Fibroblast of upper back skin (primary cell): ENCODE measurements at places on chromosomes 11 and 22.

GRCh38 chr22:43289976-43290721 lies 53.0 kb downstream of the SCUBE1 start:
- peak; percentile 8 for DNase-seq

DNA sequence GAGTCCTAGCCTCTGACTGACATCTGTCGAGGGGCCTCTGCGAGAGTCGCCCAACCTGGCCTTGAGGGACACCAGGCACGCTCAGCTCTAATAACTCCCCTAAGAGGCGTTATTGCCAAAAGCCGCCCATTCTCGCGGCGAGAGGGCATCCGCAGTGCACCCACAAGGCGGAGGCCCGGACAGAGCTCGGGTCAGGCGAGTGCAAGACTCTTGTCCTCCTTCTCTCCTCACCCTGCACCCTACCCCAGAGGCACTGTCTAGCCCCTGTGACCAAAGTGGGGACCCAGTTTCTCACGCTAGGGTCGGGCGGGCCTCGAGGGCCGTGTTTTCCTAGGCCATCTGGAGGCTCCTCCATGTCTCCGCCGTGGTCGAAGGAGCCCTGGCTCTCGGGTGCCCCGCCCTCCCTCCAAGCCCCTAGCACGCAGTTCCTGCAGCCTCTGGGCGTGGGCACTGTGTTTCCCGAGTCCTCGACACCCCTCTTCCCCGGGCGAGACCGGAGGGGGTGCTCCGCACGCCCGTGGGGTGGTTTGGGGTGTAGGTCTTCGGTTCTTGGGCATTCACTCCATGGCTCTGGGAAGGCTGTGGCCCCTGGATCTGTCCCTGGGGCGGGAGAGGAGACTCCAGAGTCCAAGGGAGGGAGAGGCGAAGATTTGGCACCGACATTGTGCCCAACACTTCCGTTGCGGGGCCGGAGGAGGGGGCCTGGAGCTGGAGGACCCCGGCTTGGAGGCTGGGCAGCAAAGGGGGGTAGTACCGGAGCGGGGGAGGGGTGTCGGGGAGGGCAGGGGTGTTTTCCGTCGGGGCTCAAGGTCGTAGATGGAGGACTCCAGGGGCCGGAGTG lies 1.0 kb downstream of the CHRM4 start:
- DNase-seq: no peak

DNA sequence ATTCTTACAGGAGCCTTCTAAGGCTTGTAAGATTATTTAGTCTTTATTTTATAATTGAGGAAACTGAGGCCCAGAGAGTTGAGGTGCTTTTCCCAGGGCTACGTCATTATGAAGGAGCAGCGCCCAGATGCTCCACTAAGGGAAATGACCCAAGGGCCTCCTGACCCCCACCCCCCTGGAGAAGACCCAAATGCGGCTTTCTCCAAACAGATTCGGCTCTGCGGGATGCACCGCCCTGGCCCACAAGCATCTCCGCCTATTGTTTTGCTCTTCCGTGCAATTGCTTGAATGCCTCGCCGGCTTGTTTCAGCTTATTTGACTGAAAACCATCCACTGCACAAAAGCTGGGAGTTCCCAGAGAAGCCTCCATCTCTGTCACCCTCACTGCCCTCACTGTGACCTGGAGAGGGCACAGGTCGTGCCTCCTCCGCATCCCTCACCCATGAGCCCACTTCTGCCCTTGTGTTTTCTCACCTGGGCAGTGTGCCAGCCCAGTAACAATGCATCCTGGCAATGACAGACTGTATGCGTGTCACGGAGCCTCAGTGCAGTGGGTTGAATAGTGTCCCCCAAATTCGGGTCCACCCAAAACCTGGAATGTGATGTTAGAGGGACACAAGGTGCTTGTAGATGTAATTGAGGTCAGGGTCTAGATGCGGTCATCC lies 790.2 kb downstream of the TBC1D22A start:
- DNase-seq: no peak

DNA sequence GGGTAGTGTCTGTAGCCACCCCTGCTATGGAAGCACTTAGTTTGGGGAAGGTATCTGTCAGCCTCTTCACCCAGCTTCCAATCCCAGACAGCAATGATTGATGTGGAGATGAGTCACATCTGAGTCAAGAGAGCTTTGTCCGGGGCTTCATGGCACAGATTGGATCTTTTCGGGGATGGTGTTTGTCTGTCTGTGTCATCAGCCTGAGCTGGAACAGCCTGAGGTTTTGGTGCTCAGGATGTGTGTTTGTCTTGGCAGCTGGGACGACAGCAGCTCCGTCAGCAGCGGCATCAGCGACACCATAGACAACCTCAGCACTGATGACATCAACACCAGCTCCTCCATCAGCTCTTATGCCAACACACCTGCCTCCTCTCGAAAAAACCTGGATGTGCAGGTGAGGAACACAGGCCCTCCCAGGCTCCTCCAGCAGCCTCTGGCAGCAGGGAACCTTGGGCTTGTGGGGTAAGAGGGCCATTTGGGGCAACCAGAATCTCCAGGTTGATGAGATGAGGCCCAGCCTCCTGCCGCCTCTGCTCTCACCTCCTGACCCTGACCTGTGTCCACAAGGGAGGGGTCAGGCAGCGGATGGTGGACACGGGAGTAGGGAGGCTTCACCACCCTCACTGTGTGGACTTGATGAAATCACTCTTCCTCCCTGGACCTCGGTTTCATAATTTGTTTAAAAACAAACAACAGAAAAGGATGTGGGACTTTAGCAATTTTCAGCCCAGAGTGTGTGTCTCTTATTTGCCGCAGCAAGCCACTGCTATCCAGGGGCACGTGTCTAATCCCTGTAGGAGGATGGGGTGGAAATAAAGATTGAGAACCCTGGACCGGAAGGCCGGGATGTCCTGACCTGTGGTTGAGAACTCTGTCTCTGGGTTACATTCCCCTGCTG lies 124.3 kb downstream of the DBX1 start:
- DNase-seq: peak; percentile 97

DNA sequence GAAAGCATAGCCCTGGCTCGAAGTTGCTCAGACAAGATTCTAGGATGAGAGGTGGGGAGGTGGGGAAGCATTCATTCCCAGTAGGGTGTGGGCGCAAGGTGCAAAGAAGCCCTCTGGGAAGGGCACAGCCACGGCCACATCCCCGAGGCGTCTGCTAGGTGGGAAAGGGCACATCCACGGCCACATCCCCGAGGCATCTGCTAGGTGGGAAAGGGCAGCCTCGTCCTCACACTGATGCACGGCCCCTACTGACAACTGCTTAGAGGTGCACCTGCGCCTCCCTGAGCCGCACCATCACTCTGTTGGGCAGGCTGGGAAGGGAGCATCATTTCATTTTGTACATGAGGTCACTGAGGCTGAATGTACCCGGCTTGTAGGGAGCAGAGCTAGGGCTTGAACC lies 94.6 kb upstream of the PITPNB start:
- DNase-seq: no peak

- no peak for DNase-seq
Observed at GRCh38 chr22:46089426-46090035, 60.8 kb upstream of the PPARA start.

DNA sequence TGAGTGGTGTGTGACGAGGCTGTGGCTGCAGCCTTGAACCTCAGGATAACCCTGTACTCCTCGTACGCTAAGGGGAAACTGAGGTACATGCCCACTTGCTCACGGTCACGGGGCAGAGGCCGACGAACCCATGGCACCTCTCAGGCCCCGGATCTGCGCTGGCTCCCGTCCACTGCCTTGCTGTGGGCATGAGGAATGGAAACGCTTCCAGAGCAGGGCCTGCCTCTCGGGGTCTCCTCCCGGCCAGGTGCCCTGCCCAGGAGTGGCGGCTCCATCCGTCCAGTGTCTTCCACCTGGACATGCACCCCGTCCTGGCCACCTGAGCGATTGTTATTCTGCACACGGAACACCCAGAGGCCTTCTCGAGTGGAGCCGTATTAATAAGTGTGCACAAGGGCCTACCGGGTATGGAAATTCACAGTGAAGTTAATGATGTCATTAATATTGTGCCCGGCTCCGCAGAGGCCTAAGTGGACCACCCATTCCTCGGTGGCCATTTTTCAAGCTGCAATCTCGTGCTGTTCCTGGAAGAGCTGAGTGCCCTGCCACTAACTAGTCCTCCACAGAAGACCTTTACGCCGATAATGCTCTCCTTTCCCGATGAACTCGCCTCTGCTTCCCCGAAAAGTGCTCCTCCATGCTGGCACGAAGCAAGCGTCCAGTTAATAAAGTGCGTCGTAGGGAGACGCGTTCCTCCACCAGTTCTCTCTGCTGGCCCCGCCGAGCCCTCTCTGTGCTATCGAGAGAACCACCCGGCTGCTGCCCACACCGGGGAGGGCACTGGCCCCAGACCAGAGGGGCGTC lies 927.9 kb downstream of the BRD1 start:
- no peak for DNase-seq

DNA sequence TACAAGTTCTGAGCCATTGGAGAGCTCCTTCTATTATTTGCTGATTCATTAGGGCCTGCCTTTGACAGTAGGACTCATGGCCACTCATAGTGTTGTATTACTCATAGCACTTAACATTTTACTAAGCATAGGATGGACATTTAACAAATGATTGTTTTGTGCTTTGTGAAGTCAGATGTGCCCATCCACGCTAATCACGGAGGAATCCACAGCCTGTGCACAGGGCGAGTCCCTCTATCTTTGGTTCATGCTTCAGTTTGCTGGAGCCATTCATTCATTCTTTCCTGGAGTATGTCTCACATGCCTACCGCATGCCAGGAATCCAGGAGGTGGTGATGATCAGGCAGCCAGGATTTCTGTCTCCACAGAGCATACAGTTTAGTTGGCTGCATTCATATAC lies 254.1 kb downstream of the NTM start:
- peak; percentile 63 for DNase-seq

- DNase-seq: no peak
Observed at GRCh38 chr22:22590136-22590891, 31.2 kb upstream of the PRAME start.

- DNase-seq: no peak
Observed at GRCh38 chr11:65858681-65859087, 704 bp upstream of the CFL1 start.
